ENCODE measurements at places on chromosomes 6 and 20. TPM values are rescaled to one million over a fixed set of nuclear protein-coding genes. Genes with fewer than 3 reads are reported as not detected.

DNA sequence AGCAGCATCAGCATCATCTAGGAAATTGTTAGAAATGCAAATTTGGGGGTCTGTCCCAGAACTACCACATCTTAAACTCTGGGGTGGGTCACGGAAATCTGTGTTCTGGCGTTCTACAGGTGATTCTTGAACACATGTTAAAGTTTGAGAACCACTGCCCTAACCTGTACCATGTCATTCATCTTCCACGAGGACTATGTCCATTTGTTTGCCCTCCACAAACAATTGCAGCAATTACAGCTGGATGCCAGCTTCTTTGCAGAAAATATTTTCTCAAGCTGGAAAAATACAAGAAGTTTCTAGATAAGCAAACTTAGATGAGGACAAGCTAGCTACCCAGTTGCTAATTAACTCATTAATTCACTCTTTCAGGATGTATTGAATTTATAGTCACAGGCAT lies 54.1 kb downstream of the MAFB start:
- H3K4me3 ChIP-seq = no peak overlapping the region
- H3K4me1 ChIP-seq = no peaks in the 10 kb centered on the region
- H3K27ac ChIP-seq = no peak overlapping the region
- no peak for DNase-seq
- H3K27me3 ChIP-seq = no peaks in the 10 kb centered on the region
- H3K36me3 ChIP-seq = no peaks in the 10 kb centered on the region

DNA sequence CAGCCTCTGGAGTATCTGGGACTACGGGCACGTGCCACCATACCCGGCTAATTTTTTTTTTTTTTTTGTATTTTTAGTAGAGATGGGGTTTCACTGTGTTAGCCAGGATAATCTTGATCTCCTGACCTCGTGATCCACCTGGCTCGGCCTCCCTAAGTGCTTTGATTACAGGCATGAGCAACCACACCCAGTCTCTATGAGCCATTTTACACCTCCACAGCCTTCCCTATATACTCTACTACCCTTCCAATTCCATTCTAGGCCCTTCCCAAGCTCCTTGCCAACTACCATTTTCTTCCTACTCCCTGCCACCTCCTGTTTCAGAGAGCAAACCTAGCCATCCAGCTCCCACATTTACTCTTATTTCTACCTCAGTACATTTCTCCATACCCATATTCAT lies 7.7 kb upstream of the HLA-DMA start:
- H3K4me1 ChIP-seq = no peaks in the 10 kb centered on the region
- H3K27me3 ChIP-seq = no peaks in the 10 kb centered on the region
- no peaks in the 10 kb centered on the region for H3K36me3 ChIP-seq

GRCh38 chr6:127918506-127919427 lies 17.9 kb upstream of the THEMIS start:
- no peak overlapping the region for H3K27ac ChIP-seq
- H3K36me3 ChIP-seq = no peaks in the 10 kb centered on the region
- H3K4me1 ChIP-seq = no peaks in the 10 kb centered on the region
- DNase-seq = no peak
- H3K4me3 ChIP-seq = no peak overlapping the region

DNA sequence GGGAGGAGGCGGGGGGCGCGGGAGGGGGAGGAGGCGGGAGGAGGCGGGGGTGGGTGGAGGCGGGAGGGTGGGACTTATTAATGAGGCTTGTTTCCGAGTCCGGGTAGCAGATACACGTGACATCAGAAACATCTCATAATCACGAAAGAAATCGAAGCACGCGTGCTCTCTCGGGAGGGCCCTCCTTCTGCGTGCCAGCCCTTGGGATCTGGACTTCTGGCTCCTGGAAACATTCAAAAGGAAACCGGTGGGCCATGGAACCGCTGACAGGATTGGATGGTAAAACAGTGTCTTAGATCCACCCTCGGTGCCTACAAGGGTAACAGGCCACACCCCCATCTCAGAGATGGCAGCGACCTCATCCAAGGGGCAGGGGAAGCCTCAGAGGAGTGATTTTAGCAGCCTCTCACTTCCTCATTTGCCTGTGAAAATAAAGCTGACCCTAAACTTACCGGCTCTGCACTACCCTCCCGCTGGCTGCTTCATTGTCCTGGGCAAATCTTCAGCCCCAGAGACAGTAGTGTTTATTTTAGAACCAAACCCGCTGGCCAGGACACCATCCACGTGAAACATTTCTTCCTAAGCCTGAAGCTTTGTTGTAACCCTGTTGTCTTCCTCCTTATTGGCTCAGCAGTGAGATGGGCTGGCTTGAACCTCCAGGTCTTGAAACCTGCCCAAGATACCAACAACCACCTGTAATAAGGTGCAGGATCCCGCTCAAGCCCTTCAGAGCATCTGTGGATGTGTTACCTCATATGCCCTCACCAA lies 97.5 kb downstream of the PSMG4 start:
- H3K36me3 ChIP-seq = no peaks in the 10 kb centered on the region
- H3K4me1 ChIP-seq = peaks cover 20% of the 10 kb centered on the region
- H3K27ac ChIP-seq = peak overlapping the region; percentile 45
- peak; percentile 93 for DNase-seq
- no peaks in the 10 kb centered on the region for H3K27me3 ChIP-seq

GRCh38 chr6:158571826-158572652 lies 12.1 kb downstream of the TMEM181 start:
- no peak overlapping the region for H3K4me3 ChIP-seq
- peaks cover 21% of the 10 kb centered on the region for H3K36me3 ChIP-seq

DNA sequence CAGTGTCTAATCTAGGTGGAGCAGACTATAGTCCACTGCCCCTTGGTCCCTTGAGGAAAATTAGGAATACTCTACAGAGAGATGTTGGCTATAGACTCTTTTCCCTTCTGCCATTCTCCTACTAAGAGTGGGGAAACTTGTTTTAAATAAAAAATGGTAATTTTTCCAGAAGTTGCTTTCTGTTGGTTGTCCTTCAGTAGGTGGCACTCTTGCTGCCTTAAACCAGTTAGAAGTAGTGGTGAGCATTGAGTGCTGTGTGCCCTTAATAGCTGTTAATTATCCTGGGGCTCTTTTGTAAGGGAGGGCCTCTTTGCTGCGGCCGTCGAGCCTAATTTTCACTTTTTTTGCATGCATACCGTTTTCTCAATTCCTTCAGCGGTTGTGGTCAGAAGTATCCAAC lies 2.8 kb downstream of the CMTR1 start:
- H3K27me3 ChIP-seq = no peaks in the 10 kb centered on the region
- no peaks in the 10 kb centered on the region for H3K4me1 ChIP-seq
- peaks cover 15% of the 10 kb centered on the region for H3K36me3 ChIP-seq

DNA sequence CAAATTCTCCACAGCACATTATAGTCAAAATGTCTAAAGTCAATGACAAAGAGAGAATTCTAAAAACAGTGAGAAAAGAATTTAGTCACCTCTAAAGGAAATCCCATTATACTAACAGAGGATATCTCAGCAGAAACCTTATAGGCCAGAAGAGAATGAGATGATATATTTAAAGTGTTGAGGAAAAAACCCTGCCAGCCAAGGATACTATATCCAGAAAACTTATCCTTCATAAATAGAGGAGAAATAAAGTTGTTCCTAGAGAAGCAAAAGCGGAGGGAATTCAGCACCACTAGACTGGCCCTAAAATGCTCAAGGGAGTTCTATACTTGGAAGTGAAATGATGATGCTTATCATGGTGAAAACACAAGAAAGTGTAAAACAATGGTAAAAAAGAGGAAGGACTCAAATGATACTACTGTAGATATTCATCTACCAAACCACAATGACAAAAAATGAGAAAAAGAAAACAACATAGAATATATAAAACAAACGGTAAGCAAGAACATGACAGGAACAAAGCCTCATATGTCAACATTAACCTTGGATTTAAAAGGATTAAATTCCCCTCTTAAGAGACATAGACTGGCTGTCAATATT lies 16.7 kb downstream of the GPRC6A start:
- H3K36me3 ChIP-seq = peaks cover 12% of the 10 kb centered on the region
- H3K4me1 ChIP-seq = no peaks in the 10 kb centered on the region
- no peak overlapping the region for H3K4me3 ChIP-seq
- DNase-seq = no peak
- H3K27me3 ChIP-seq = no peaks in the 10 kb centered on the region
- H3K27ac ChIP-seq = no peak overlapping the region

- no peaks in the 10 kb centered on the region for H3K36me3 ChIP-seq
- peaks cover 3% of the 10 kb centered on the region for H3K4me1 ChIP-seq
- H3K4me3 ChIP-seq = no peak overlapping the region
- no peaks in the 10 kb centered on the region for H3K27me3 ChIP-seq
Observed at GRCh38 chr6:90072935-90073464, 178.7 kb downstream of the GJA10 start.

- H3K27me3 ChIP-seq = no peaks in the 10 kb centered on the region
- DNase-seq = no peak
- no peak overlapping the region for H3K4me3 ChIP-seq
- no peaks in the 10 kb centered on the region for H3K36me3 ChIP-seq
- H3K4me1 ChIP-seq = peaks cover 2% of the 10 kb centered on the region
Observed at GRCh38 chr6:113340371-113340770, 516.8 kb upstream of the MARCKS start.

- DNase-seq = no peak
- H3K27me3 ChIP-seq = no peaks in the 10 kb centered on the region
- H3K4me1 ChIP-seq = no peaks in the 10 kb centered on the region
- no peak overlapping the region for H3K4me3 ChIP-seq
Observed at GRCh38 chr6:55212156-55212555, 37.8 kb downstream of the HCRTR2 start.

DNA sequence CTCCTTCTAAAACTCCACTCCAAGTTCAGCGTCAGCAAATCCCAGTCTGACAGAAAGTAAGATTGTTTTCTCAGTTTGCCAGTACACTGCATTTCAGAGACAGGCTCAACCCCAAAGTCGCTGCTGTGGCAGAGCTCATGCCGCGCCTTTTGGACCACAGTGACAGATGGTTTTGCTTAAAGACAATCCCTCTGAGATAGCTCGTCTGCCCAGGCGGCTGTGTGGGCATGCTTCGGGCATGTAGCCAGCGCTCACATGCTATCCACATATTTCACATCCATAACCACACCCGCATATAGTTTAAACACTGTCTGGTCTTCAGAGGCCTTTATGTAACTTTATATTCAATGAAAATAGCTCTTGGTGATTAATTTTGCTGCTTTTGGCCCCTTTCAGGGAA lies 14.7 kb upstream of the PXDC1 start:
- no peak overlapping the region for H3K4me3 ChIP-seq
- H3K27me3 ChIP-seq = no peaks in the 10 kb centered on the region
- no peak overlapping the region for H3K27ac ChIP-seq
- H3K4me1 ChIP-seq = peaks cover 3% of the 10 kb centered on the region
- DNase-seq = no peak
- H3K36me3 ChIP-seq = no peaks in the 10 kb centered on the region

DNA sequence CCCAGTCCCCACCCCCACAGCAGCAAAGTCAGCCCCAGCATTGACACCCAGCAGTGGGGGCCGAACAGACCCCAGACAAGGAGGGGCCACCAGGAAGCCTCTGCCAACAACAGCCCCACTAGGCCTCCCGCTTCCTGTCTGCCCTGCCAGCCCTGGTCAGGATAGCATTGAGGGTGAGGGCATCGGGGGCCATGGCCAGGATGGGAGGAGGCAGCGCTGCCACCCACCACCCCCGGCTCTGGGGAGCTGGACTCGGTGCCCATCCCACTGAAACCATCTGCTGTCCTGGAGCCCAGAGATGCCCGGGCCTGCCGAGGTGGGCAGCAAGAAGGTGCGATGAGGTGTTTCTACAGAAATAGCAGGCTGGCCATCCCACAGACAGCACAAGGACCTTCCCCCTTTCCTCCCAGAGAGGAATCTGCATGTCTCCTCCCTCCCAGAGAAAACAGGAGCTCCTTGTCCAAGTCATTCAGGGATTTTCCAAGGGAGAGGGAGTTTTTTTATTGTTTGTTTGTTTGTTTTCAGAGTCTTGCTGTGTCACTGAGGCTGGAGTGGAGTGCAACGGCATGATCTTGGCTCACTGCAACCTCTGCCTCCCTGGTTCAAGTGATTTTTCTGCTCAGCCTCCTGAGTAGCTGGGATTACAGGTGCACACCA lies 62.1 kb upstream of the BHLHE23 start:
- H3K4me1 ChIP-seq = no peaks in the 10 kb centered on the region
- peaks cover 5% of the 10 kb centered on the region for H3K27me3 ChIP-seq
- no peaks in the 10 kb centered on the region for H3K36me3 ChIP-seq
- DNase-seq = no peak

GRCh38 chr20:47546184-47547033 lies 44.7 kb downstream of the NCOA3 start:
- H3K27me3 ChIP-seq = no peaks in the 10 kb centered on the region
- no peak overlapping the region for H3K4me3 ChIP-seq
- H3K36me3 ChIP-seq = peaks cover 3% of the 10 kb centered on the region

GRCh38 chr20:57205606-57206219 lies 60.7 kb downstream of the BMP7 start:
- no peak for DNase-seq
- no peaks in the 10 kb centered on the region for H3K4me1 ChIP-seq
- H3K27ac ChIP-seq = no peak overlapping the region
- H3K27me3 ChIP-seq = no peaks in the 10 kb centered on the region
- H3K4me3 ChIP-seq = no peak overlapping the region

DNA sequence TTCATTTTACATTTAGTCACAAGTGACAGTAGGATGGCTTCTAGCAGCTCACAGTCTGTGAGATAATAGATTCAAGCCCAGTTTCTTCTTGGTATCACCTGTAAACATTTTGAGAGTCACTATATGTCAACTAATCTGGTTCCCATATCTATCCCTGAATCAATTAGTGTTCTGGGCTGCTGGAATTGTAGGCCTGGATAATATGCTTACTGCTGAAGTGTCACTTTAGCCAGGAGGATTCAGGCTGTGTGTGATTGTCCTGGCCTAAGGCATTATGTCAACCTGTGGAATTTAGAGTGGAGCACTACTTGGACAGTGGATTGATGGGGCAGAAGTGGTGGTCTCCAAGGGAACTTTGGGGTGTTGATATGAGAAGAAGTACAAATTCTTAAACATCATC lies 1071.8 kb upstream of the CITED2 start:
- no peaks in the 10 kb centered on the region for H3K4me1 ChIP-seq
- H3K36me3 ChIP-seq = no peaks in the 10 kb centered on the region
- H3K27ac ChIP-seq = no peak overlapping the region
- H3K27me3 ChIP-seq = no peaks in the 10 kb centered on the region

DNA sequence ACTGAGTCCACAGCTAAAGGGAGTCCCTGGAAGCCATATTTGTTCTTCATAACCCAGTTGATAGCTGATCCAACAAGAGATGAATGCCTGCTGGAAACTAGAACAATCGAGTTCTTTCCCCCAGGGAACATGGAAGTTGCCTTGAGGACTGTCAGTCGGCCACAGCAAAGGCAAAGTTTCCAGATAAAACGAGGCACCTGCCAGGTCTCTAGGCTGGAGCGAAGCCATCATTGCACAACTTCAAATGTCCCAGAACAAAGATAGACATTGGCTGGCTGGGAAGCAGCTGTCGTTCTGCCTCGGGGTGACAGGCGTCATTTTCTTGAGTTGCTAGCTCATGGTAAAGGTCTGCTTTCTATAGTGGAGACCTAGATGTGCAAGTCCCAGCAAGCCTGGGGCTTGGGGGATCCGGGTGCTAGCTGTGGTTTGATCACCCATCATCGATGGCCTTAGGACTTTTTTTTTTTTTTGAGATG lies 184.4 kb upstream of the ZNF217 start:
- H3K4me1 ChIP-seq = no peaks in the 10 kb centered on the region
- no peak overlapping the region for H3K4me3 ChIP-seq
- no peak for DNase-seq
- H3K27ac ChIP-seq = no peak overlapping the region

- no peak overlapping the region for H3K4me3 ChIP-seq
- no peaks in the 10 kb centered on the region for H3K4me1 ChIP-seq
- no peak for DNase-seq
- no peak overlapping the region for H3K27ac ChIP-seq
- no peaks in the 10 kb centered on the region for H3K36me3 ChIP-seq
Observed at GRCh38 chr6:81770381-81770780, 17.9 kb upstream of the TENT5A start.

MUCL3 gene
- 0.20 TPM for total RNA-seq

FOXF2 gene
- total RNA-seq = not detected

HBS1L gene
- 104 TPM for total RNA-seq

HEY2 gene
- total RNA-seq = 6.6 TPM

TMC2 gene
- not detected for total RNA-seq

AK9 gene
- 3.0 TPM for total RNA-seq

RAET1L gene
- total RNA-seq = not detected

ADAM33 gene
- total RNA-seq = 4.0 TPM

All from H9 (cell line).